Amniotic stem cell (primary cell): ENCODE measurements at places on chromosomes 1 and 21.

GRCh38 chr1:38962560-38962959 lies 20.9 kb upstream of the RHBDL2 start:
- no peak for DNase-seq

DNA sequence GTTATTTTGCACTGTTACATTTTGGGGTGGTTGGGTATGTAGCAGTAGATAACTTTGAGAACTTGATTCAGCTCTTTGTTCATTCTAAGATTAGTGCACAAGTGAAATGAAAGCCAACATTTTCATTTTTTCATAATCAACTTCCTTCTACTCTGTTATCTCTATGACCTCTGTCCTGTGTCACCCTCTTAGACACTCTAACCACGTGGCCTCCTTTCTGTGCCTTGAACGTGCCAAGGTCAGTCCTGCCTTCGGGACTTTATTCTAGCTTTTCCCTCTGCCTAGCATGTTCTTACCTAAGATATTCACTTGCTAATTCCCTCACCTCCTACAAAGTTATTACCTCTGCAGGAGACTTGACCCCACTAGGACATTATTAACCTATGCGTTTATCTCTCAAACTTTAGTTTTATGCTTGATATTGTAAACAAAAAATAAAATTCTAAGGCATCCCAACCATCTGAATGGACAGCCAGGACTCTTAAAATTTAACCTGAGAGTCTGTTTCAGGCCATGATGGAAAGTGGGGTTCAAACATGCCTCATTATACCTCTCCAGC lies 19.2 kb upstream of the EDEM3 start:
- no peak for DNase-seq

DNA sequence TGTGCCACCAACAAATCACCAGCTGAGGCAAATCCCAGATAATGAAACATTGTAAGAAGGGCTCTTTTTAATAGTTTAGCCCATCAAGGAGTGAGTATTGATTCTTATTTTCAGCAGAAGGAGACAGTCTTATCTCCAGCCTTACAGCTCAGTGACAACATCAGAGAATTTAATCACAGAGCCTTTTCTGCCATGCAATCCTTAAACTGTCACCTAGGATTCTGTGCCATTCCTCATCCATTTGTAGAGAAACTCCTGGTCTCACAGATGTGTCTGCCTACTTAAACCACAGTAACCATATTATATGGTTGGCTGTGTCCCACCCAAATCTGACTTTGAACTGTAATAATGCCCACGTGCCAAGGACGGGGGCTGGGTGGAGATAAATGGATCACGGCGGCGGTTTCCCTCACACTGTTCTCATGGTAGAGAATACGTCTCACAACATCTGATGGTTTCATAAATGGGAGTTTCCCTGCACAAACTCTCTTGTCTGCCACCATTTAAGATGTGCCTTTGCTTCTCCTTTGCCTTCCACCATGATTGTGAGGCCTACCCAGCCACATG lies 217.7 kb downstream of the RERE start:
- DNase-seq: no peak

GRCh38 chr1:39692152-39693074 lies 1.2 kb upstream of the HPCAL4 start:
- no peak for DNase-seq

DNA sequence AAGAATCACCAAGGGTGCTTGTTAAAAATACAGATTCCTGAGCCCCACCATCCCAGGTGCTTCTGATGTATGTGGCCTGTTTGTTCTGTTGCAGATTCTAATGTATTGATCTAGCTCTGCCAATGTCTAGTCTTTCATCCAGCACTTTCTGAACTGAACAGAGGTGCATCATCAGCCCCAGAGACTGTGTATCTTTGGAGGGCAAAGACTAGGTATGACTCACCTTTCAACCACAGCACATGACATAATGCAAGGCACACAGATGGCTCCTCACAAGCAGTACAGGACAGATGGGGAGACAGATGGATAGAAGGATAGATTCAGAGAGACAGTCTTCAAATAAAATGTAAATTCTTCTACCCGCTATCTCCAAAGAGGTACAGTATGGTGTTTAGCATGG lies 32.3 kb downstream of the CD58 start:
- no peak for DNase-seq

- DNase-seq: peak; percentile 88
Observed at GRCh38 chr21:33976082-33977016, 60.7 kb upstream of the ATP5PO start.

DNA sequence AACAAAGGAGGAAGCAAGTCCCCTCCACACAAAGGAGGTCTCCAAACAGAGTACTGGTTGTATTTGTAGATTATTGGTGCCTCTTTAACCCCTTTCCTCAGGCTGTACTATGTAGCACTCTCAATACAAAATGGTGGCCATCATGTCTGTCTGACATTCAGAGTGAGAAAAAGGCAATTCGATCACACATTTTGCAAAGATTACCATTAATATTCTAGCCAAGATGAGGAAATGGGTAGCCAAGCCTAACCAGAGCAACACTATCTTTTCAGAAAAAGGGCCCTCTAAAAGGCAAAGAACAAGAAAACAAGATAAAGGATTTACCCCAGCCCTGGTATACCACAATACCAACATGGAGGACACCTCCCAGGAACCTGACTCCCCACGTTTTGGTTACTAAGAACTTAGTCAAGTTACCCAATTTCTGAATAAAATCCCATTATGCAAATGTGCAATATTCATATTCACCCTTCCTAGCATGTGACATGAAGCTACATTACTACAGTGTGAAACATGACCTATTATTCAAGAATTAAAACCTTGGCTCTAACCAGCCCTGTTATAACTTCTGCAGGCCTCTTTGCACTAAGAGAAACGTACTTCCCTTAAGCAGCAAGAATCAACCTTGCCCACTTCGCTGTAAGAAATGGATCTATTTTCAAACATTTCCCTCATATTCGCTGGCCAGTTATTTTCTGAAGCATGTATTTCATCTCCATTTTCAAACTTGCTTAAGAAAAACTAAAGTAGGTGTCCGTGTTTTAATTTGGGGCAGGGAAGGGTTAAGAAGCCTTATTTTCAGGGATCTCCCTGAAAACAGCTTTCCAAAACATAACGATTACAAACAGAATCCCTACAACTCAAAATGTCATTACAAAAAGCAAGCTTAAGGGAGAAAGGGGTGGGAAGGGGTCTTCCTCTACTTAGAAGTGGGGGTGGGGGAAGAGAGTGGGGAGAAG lies 2.1 kb downstream of the KDM5B start:
- no peak for DNase-seq

DNA sequence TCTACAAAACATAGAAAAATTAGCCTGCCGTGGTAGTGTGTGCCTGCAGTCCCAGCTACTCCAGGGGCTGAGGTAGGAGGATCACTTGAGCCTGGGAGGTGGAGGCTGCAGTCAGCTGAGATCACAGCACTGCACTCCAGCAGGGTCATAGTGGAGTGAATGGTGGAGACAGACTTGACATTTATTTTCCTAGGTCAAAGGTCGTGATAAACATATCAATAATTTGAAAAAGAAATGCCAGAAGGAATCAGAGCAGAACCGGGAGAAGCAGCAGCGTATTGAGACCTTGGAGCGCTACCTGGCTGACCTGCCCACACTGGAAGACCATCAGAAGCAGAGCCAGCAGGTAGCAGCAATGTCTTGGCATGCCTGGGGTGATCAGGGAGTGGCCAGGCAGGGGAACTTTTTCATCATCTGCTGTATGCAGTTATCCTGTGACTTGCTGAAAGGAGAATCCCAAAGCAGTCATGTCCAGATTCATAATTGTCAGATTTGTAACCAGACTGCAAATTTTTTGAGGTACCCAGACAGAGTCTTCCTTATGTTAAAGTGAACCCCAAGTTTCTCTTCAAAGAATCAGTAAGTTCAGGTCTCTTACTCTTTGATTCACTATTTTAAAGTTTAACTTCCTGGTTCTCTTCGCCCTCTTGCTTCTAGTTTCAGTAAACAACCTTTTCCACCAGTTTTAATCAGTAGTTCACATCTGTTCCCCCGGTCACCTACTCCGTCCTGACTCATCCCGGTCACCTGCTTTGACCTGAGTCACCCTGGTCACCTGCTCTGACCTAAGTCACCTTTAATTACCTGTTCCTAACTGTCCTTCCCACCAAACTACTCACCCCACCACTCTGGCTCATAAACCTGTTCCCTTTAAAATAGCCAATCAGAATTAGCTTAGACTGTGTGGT lies 11.3 kb upstream of the SH3BGRL3 start:
- no peak for DNase-seq

GRCh38 chr1:20079661-20080305 lies 9.8 kb downstream of the PLA2G5 start:
- DNase-seq: no peak

DNA sequence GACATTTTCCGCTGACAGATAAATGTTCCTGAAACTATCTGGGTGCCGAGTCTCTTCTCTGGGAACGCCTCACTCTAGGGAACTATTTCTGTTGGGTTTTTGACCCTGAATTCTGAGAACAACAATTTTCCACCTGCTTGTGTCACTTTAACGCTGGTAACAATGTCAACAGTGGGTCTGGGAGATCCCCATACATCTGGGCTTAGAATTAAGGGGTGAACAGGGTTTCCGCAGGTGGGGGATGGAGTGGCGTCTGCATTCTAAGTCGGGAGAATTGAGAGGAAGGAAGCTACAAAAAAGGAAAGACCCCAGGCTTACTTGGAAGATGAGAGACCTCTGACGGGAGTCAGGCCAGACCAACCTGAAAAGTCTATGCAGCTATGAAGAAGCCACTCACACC lies 8.7 kb downstream of the CD247 start:
- DNase-seq: no peak

DNA sequence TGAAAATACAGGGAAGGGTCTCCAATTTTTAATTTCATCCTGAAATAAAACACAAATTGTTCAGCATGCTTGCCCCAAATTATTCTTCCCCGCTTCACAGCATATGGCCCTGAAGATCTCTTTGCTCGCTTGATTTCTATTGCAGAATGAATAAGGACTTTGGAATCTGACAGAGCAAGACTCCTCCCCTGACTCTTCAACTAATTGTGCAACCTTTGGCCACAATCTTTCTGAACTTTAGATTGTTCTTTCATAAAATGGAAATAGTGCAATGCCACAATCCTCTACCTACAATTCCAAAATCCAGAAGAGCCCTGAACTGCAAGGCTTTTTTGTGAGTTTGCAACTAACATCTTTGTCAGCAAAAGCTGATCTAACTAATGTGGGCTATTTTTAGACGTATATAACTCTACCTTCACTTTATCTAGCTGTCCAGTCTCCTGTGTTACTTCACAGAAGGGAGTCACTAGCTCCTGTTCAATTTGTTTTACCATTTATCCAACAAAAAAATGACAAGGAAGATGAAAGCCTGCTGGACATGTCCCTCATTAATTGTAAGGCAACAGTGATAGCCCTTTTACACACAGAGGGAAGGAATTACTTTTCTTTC lies 13.4 kb downstream of the RNASEL start:
- DNase-seq: no peak
